ENCODE measurements at places on chromosomes 6 and 20.

DNA sequence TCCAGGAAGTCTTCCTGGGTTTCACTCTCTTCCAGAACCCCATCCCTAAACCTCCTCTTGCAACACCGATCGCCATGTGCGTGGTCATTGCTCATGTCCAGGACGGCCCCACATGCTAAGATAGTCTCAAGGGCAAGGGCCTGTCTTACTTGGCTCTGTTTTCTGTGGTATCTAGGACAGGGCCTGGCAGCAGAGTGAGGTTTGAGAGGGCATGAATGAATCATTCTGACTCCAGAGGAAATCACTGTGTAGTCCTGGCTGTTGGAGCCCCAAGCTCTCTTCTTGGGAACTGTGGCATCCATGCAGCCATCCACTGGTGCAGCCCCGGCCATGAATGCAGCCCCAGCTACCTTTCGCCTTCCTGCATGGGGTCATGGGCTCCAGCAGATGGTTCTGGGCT lies 12.4 kb downstream of the SIRPA start:
- no peak for DNase-seq

- DNase-seq = no peak
Measured at GRCh38 chr6:75422024-75422639, 71.5 kb downstream of the FILIP1 start.

DNA sequence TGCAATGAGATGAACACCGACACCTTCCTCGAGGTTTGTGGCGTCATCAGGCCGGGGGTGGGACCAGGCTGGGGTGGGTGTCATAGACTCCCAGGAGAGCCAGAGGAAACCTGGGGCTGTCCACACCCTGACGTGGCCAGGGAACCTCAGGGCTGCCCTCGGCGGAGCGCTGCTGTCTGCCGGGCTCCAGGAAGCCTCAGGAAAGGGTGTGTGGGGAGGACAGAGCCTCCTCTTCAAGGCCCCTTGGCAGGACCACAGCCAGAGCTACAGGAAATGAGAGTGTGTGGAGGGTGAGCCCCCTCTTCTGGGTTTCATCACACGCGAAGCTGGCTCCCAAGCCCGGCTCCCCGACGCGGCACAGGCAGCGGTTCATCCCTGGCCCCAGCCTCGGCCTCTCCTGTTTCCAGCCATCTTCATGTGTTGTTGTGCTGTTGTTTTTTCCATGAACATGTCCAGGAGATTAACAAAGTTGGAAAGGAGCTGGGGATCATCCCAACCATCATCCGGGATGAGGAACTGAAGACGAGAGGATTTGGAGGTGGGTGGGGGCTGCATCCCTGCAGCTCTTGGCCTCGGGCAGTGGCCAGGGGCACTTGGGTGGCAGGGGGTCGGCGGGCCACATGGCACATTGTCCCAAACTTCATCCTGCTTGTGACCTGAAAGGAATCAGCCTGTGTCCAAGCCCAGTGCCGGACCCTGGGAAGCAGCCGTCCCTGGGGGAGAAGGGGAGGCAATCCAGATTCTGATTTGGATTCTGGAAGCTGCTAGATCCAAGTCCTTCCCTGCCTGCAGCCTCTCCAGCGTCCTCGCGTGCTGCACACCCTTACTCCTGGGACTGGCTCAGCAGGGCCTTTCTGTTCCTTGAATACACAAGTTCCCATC lies 6.4 kb downstream of the NPEPL1 start:
- no peak for DNase-seq

DNA sequence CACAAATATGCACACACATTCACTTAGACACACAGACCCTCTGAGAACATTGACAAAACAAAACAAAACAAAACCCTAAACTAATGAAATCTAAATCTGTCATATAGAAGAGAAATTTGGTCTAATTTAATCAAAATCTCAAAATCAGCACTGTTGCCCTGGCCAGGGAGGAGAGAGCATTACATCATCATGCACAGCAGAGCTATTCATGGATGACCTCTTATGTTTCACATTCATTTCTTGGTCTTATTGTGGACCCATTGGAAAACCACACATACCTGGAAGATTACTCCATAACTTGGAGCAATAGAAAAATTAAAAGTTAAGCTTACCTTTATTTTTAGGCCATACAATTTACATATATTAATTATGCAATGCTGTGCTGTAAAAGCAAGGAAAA lies 1223.6 kb upstream of the GJE1 start:
- no peak for DNase-seq

DNA sequence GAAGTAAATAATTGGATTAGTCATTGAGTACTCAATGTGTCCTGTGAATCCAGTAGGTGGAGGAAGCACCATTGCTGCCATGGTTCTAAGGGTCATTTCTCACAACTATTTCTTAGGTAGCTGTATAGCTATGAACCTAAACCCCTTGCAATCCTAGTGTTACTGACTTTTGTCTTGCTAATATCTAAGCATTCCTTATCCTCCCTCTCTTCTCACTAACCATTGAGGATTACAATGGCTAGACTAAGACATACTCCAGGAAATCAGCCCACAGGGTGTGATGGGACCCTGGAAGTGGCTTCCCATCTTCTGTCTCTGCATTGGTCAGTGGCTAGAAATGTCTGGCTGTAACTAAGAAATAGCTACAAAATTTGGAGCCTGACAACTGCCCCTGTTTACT lies 27.3 kb upstream of the FOXA2 start:
- DNase-seq = no peak

- DNase-seq = no peak
Measured at GRCh38 chr20:41177636-41178035, 40.3 kb downstream of the PLCG1 start.

GRCh38 chr6:114096561-114097172 lies 125.7 kb upstream of the HDAC2 start:
- peak; percentile 56 for DNase-seq

GRCh38 chr6:72976484-72976883 lies 248.8 kb downstream of the KHDC1L start:
- DNase-seq = no peak

- DNase-seq = no peak
Measured at GRCh38 chr6:67544851-67545452, 1090.1 kb upstream of the ADGRB3 start.

DNA sequence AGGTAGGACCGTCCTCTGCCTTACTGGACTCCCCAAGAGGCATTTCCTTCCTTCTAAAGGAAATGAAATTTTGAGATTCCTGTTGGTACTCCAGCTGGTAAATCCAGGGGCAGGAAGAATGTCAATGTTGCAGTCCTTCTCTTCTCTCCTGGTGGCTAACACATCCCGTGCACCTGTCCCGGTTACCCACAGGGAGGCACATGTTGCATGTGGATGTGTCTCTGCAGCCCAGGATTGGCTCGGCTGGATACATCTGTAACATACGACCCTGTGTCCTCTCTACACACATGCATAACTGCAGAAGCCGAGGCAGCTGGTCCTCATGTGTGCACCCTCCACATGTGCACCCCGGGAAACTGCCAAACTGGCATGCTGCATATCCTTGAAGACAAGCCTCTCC lies 1.3 kb upstream of the LRFN2 start:
- DNase-seq = no peak

- no peak for DNase-seq
Measured at GRCh38 chr20:47506335-47506734, 4.6 kb downstream of the NCOA3 start.

DNA sequence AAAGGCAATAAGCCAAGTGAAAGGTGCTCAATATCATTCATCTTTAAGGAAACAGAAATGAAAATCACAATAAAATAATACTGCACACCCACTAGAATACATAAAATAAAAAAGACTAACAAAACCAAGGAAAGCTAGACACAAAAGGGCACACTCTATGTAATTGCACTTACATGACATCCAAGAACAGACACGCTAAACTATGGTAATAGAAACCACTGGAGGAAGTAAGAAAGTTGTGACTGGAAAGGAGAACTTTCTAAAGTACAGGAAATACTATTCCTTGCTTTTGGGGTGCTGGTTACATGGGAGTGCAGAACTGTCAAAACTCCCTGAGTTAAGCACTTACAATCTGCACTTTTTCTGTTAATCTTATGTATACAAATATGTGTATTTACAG lies 253.7 kb upstream of the RUNX2 start:
- DNase-seq = no peak

DNA sequence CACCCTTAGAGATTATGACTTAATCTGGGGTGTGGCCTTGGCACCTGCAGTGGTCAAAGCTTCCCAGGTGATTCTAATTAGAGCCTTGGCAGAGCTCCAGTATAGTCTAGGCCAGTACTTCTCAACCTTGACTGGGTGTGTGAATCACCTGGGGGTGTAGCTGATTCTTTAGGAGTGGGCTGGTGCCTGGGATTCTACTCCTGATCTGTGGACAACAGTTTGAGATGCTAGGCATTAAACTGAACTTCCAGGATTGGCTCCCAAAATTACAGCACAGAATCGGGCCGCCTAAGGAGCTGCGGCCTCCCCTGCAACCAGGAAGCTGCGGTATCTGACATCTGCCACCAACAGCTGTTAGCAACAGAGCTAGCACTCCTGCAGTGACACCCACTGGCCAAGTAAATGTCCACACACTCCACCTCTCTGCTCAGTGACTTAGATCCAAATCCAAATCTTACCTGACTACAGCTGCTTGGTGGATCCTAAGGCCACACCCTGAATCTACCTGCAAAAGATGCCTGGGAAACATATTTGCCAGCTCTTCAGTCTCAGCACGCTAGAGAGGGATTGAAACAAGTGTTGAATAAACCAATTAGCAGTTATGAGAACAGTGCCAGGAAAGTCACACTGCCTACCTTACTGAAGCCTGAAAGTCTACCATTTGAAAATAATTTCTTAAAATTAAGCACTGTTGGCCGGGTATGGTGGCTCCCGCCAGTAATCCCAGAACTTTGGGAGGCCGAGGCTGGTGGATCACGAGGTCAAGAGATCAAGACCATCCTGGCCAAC lies 126.7 kb downstream of the UNC5CL start:
- DNase-seq = peak; percentile 70

DNA sequence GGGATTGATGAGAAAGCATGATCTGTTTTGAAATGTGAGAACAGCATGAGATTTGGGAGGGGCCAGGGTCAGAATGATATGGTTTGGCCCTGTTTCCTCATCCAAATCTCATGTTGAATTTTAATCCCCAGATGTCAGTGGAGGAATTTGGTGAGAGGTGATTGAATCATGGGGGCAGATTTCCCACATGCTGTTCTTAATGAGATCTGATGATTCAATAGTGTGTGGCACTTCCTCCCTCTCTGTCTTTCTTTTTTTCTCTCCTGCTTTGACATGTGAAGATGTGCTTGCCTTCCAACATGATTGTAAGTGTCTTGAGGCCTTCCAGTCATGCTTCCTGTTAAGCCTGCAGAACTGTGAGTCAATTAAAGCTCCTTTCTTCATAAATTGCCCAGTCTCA lies 1060.3 kb upstream of the CITED2 start:
- DNase-seq = no peak

DNA sequence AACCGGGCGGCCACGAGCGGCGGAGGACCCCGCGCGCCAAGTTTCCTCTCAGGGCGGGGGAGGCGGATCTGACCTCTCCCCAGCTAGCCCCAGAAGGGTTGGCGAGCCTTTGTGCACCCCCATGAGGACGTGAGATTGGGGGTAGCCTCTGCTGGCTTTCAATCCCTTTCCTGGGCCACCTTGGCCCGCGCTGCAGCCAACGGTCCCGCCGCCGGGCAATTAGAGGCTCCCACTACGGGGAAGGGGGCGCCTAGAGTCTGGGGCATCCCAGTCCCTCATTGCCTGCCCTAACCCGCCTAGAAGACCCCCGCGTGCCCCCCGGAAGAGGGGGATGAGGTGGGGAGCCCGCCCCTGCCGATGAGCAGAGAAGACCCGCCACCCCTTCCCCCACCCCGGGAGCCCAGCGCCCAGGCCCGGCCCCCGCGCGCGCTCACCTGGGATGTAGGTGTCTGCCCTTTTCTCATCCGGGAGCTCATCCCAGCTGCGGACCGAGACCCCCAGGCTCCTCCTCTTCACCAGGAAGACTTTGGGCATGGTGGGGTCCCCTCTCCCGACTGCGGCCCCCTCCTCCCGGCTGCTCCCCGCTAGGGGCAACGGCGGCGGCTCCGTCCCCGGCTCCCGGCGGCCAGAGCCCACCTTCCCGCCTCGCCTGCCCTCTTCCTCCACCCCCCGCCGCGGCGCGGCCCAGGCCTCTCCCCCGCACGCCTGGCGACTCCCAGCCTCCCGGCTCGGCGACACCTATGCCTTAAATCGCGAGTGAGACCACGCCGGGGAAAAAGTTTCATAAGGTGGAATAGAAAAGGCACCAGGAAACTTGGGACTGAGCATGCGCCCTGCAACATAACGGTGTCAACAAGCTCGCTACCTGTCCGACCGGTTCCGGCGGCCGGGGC lies at the start of gene OVOL2:
OVOL2 (minus strand) TSS at position 816 of the 893 bp plus-strand sequence; CDS start at position 534, 282 bp downstream.
- peak; percentile 48 for DNase-seq

GRCh38 chr20:61927193-61927825 lies 138.4 kb downstream of the TAF4 start:
- DNase-seq = no peak

DNA sequence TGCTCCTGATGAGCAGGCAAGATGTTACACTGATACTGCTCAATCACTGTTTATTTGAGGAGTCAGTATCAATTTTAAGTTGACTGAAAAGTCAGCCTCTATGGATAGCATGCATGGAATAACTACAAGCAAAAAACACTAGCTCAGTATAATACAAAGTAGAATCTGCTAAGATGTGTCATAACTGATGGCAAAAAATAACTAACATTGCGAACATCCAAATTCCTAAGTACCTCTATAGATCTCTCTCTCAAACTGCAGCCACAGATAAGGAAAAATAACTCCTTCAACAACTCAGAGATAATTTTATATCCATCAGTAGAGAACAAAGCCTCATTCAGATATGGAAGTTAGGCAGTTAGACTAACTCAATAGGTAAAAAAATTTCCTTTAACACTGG lies 16.3 kb downstream of the HDAC2 start:
- DNase-seq = no peak

- DNase-seq = no peak
Measured at GRCh38 chr20:40668449-40669228, 20.4 kb downstream of the MAFB start.

DNA sequence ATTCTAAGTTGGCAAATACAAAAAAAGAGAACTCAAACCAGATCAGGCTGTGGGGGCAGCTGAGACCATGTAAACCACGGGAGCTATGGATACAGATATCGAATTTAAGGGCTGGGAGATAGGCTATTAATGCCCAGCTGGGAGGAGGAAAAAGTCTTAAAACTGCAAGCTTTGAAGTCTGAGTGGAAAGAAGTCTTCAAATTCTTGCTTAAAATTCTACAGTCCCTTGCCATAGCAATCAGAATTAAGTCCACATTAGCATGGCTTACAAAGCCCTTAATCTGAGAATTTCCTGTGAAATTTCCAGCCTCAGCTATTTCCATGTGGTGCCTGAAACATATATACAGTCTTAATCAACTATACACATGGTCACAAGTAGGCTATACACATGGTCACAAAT lies 465.0 kb upstream of the HSF2 start:
- DNase-seq = no peak

Data from MM.1S (cell line).